ENCODE measurements at places on chromosomes 7 and 10.

GRCh38 chr10:72792288-72792687, 100.3 kb downstream of the MCU start:
- peak; percentile 55 for DNase-seq

- no peak for DNase-seq
Observed at GRCh38 chr10:31873724-31874123, 54.9 kb downstream of the ARHGAP12 start.

DNA sequence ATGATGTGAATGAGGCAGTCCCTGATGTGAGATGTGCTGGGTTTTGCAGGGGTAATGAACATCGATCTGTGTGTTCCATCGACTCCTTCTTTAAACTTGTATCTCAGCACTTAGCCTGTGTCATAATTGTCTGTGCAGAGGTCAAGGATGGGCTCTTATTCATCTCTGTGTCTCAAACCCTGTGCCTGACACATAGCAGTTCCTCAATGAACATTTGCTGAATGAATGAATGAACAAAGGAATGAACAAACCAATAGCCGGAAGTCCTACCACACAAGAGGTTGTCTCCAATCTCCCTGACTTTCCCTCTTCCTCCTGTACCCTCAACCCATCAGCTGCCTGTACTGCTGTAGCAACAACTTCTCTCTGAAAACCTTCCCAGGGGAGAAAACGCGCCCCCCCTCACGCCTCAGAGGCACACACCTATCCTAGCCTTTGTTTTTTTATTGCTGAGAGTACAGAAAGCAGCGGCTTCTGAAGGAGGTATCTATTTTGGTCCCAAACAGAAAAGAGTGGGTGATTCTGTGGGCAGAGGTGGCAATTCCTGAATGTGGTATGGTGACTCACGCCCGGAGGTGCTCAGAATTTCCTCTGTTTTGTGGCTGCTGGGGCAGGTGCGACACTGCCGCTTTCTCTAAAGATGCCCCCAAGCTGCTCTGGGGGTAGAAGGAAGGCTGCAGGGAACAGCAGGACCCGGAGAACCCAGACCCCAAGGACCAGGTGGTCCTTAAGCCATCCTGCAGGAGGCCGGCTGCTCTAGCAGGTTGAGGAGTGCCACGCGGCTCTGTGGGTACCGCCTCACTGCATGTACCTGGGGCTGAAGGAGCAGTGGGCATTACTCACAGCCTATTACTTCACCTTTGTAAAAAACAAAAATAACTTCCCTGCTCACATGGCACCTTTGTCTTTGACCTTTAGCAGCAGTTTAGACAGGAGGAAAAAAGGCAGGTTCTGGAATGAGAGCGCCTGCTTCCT, 9.6 kb downstream of the IL2RA start:
- peak; percentile 20 for DNase-seq

DNA sequence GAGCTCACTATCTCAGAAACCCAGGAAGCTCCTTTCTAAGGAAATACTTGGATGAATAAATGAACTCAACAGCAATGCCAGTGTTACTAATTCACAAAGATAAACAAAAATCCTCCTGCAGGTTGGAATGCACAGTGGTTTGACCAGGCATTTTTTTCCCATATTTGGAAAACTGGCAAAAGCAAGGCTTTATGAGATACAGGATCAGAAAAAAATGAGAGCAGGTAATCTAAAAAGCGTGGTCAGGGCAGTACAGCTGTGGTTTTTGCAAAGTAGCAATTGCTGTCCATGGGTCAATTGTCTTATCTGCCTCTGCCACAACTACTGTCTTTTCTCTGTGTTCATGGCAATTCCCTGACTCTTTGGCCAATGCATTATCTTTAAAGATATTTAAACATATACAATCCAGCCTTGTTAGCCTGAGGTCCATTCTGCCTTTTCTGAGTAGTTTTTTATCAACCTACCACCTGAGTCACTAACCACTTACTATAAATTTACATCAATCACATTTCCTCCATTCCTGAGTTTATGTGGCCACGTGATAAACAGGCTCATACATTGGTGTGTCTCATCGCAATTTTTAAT, 564.5 kb upstream of the IGFBP3 start:
- DNase-seq: peak; percentile 87

- DNase-seq: peak; percentile 63
Observed at GRCh38 chr10:93821051-93821772, 63.5 kb downstream of the LGI1 start.

GRCh38 chr7:47226696-47227095, 355.2 kb downstream of the TNS3 start:
- DNase-seq: no peak

DNA sequence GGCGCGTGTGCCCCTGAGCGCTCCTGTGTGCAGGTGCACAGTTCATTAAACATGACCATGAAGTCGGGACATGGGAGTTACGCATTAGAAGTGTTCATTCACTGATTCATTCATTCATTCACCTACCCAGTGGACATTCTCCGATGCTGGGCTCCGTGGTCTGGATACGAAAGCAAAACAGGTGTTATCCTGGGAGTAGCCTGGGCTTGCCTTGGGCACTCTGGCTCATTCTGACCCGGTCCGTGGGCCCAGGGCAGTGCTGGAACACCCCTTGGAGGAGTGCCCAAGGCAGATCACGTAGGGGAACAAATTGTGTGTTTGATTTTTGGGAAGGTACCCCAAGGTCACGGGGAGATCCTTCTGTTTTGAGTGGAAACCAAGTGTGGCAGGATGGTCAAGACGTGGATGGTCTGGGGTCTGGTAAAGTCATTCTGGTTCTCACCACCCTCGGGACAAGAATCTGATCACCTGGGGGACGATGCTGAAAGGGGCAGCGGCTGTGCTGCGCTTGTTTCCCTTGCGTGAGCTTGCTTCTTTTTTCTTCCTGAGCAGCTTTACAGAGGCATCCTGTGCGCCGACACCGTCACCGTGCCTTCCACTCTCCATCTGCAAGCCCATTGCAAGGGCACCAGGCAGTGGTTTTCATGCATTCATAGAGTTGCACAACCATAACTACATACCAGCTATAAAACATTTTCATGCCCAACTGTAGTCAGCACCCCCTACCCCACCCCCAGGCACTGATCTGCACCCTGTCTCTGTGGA, 10.1 kb downstream of the ELFN1 start:
- DNase-seq: no peak

DNA sequence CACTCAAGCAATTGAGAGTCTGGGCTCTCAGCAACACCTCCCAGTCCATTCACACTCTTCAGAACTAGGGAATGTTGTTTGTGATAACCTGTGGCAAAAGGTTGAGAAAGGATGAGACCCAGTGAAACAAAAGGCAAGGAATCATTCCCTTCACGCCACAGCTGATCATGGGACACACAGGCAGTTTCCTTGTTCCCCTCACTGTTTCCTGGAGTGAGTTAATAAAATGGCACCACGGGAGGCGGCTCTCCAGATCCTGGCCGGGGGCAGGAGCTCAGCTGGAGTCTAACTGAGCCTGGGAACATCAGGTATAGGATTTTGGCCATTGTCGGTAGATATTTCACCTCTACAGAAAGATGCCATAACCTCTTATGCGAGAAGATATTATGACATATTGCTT, 107.3 kb upstream of the FAM171A1 start:
- DNase-seq: no peak

DNA sequence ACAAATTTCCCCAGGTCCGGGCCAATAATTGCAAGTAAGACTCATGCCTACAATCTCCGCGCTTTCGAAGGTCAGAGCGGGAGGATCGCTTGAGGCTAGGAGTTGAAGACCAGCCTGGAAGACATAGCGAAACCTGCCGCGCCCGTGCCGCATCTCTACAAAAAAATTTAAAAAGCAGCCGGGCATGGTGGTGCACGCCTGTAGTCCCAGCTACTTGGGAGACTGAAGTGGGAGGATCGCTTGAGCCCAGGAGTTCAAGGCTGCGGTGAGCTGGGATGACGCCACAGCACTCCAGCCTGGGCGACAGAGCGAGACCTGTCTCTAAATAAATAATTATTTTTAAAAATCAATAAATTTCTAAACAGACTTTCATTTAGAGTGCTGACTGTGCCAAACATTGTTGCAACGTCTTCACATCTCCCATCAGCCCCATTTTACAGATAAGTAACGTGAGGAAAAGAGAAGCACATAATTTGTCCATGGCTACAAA, 494 bp upstream of the CFAP43 start:
- no peak for DNase-seq

DNA sequence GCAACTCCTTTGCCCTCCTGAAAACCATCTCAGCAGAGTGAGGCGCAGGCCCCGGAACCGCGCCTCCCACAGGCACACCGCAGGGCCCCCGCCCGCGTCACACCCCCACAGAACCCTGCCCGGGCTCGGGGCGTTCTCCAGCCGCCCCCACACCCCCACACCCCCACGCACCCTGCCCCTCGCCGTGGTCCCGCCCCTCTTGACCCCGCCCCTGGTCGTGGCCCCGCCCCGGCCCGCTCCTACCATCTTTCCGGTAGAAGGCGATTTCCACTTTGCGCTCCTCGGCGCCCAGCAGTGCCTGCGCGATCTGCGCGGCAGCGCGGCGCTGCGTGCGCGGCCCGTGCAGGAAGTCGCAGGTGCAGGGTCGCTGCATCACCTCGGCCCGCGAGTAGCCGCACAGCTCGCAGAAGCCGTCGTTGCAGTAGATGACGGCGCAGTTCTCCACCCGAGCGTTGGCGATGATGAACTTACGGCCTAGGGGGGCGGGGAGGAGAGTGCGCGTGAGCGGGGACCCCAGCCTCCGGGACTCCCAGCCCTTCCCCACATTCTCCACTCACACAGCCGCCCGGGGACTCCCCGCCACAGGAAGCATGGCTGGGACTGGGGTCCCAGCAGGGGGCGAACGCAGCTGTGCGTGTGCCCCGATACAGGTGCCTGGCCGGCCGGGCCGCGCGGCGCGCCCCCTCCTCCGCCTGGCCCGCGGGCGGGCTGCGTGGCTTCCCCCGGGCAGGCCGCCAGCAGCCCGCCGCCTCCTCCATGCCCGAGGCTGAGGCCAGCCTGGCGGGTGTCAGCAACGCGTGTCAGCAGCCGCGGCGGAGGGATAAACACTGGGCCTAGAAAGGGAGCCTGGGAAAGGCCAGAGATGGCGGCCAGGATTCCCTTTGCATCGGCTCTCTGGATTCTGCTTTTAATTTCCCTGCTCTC, 3.4 kb downstream of the KCNH2 start:
- DNase-seq: peak; percentile 36

GRCh38 chr7:73749931-73750776, 11.6 kb upstream of the ABHD11 start:
- DNase-seq: no peak

DNA sequence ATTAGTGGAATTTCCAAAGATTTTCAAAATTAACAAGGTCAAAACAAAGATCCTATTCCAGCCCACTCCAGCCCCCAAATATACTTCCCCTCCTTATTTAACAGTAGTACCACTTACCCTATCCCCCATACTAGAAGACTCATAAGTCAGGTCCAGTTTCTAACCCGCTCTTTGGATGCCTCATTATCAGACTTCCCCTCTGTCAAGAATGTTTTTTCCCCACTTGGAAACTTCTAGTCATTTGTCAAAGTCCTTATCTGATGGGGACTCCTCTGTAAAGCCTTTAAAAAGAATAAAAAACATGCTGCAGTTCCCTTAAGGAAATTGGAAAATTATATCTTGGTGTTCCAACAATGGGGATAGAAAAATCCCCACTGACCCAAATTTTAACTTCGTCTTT, 70.1 kb downstream of the IMMP2L start:
- no peak for DNase-seq

- DNase-seq: no peak
Observed at GRCh38 chr7:70384024-70384423, 747.9 kb upstream of the GALNT17 start.

DNA sequence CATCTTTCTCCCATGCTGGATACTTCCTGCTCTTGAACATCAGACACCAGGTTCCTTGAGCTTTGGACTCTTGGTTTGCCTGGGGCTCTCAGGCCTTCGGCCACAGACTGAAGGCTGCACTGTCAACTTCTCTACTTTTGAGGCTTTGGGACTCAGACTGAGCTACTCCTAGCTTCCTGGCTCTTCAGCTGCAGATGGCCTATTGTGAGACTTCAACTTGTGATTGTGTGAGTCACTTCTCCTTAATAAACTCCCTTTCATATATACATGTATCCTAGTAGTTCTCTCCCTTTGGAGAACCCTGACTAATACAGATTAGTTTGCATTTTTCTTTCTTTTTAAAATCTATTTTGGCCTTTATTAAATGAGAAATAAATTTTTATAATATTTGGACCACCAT, 276.2 kb upstream of the SEMA3C start:
- DNase-seq: no peak

DNA sequence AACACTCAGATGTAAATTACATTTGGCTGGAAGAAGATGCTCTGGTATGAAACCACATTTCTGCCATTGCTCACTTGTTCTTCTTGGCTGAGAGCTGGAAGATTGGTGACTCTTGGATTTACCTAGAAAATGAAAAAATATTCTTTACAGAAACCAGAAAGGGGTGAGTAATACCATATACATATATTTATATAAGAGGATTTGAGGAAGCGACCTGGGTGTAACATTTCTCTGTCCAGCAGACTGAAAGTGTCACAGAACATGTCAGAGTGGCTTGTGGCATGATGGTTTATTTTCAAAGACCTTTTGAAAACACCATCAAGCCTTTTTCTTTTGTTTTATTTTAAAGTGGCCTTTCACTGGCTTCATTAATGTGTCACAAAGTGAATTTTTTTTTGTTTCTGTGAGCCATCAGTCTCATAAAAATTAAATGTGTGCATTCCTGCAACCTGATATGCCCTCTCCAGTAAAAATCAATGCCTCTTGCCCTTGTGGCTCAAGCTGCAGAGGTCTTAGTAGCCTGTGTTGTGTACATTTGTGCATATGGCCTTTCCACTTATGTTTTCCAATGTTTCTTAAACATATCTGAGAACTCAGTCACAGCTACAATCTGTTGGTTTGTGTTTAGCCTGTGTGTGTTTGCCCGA, 23.5 kb downstream of the CREB5 start:
- DNase-seq: peak; percentile 46

DNA sequence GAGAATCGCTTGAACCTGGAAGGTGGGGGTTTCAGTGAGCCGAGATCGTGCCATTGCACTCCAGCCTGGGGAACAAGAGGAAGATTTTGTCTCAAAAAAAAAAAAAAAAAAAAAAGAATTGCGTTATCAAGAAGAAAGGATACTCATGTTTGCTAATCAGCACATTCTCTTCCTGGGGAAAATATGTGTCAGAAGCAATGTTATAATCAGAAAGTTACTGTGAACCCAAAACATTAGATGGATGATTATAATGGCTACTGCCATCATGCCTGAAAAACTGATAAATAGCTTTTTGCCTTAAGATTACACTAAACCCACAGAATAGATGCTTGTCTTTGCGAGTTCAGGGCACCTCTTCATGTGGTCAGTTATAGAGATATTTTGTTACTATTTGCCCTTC, 24.3 kb upstream of the GNAI1 start:
- DNase-seq: no peak

DNA sequence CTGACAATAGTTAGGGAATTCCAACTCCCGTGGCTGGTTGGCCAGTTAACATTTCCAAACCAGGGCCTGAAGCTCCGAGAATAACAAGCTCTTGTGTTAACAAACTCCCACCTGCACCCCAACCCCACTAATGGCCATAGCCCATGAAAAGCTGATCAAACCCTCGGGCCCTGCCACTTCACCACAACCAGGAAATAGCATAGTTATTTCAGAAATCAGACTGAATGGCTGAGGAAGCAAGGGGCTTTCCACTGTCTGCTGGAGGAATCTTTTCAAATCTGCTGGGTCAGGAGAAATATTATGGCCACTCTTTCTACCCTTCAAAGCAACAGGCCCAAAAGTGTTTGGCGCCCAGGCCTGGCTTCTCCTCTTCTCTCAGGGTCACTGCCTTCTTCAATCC, 145.6 kb downstream of the GLCCI1 start:
- DNase-seq: no peak
